Aorta (tissue), 5 donors: ENCODE measurements at places on chromosomes 7 and 10. TPM values are rescaled to one million over a fixed set of nuclear protein-coding genes. Genes with fewer than 3 reads are reported as not detected.
A peak's percentile ranks its signal among the peaks of the same experiment; 100 is the strongest.

DNA sequence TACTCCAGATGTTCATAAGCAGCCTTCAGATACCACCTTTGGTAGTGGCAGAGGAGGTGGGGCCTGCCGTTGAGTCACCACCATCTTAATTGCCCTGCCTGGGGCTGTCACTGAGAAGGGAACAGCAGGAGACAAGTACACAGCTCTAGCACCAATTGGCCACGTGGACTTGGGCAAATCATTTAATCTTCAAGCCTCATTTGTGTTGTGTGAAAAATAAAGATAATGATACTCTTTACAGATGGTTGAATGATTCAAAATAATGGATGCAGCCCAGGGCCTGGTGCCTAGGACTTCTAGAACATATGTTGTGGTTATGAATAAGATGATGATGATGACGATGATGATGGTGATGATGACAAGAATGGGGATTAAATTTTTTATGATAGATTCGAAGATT lies 111.9 kb upstream of the ADAM12 start:
- H3K27me3 ChIP-seq = no peaks in the 10 kb centered on the region
- H3K4me3 ChIP-seq = no peak overlapping the region
- H3K36me3 ChIP-seq = no peaks in the 10 kb centered on the region
- no peaks in the 10 kb centered on the region for H3K4me1 ChIP-seq
- H3K27ac ChIP-seq = no peak overlapping the region

The SYT15 gene
- total RNA-seq = 8.8 TPM

DNA sequence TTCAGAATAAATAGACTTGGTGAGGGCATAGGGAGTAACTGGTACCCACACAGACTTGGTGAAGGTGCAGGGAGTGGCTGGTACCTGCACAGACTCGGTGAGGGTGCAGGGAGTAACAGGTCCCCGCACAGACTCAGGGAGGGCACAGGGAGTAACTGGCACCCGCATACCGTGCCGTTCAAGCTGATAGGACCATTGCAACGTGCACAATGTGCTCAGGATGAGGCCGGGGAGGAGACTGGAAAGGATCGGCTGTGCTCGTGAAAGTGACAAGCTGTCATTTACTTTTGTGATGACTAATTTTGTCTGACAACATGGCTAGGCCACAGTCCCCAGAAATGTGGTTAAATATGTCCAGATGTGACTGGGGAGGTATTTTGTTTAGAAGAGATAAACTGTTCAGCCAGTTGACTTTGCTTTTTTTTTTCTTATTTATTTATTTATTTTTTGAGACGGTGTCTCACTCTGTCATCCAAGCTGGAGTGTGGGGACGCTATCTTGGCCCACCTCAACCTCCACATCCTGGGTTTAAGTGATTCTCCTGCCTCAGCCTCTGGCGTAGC lies 76.2 kb upstream of the NMT2 start:
- H3K4me3 ChIP-seq = no peak overlapping the region
- H3K4me1 ChIP-seq = no peaks in the 10 kb centered on the region
- no peak overlapping the region for H3K27ac ChIP-seq
- no peak for DNase-seq
- H3K36me3 ChIP-seq = no peaks in the 10 kb centered on the region

DNA sequence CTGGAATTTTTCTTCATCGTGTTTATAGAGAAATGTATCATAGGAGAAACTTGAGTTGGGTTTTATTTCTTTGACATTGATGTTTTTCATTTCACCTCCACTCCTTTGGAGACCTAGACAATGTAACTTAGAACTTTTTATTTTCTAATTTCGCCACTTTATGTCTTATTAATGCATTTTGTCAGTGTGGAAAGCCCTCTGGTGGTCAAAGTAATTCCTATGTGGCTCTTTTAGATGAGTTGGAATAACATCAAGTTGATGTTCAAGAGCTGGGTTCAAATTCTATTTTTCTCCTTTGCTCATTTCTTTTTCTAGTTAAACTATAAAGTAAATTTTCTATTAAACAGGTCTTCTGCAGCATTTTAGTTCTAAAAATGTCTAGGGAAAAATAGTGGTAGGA lies 478.6 kb downstream of the LRMDA start:
- H3K27me3 ChIP-seq = no peaks in the 10 kb centered on the region
- no peaks in the 10 kb centered on the region for H3K4me1 ChIP-seq
- no peaks in the 10 kb centered on the region for H3K36me3 ChIP-seq
- DNase-seq = no peak
- no peak overlapping the region for H3K4me3 ChIP-seq

DNA sequence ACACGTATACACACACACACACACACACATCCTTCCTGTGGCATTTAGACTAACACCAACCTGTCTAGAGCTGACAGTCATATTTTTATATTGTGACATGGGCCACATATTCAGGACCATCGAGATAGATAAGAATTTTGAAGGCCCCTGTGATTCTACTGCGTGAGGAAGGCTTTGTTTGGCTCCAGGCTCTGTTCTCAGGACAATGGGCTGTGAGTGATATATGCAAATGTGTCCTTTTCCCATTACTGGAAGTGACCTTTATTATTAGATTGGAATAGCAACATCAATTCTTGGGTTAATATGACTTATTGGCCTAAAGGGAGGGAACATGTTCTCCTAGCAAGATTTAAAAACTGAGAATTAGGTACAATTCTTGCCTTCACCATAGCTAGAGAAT lies 156.1 kb downstream of the SPAG6 start:
- H3K4me3 ChIP-seq = no peak overlapping the region
- no peak overlapping the region for H3K27ac ChIP-seq
- H3K36me3 ChIP-seq = no peaks in the 10 kb centered on the region
- no peaks in the 10 kb centered on the region for H3K4me1 ChIP-seq
- DNase-seq = no peak

DNA sequence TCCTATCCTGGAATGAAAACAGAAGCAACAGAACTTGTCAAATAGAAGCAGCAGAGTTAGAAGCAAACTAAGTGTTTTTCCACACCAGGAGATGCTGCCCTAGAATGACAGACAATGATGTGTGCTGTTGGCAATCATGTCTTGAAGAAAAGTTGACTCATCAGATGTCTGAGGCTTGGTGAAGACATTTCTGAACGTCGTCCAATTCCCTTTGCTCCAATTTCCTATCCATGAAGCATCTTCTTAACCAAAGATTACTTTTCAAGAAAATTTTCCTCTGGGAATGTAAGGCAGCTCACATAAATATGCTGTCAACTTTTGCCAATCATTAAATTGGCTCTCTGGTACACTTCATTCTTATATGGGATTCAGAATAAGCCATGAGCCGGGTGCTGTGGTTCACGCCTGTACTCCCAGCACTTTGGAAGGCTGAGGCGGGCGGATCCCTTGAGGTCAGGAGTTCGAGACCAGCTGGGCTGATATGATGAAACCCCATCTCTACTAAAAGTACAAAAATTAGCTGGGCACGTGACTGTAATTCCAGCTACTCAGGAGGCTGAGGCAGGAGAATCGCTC lies 34.6 kb downstream of the MALSU1 start:
- H3K4me1 ChIP-seq = peaks cover 3% of the 10 kb centered on the region
- no peak for DNase-seq
- H3K27ac ChIP-seq = no peak overlapping the region

DNA sequence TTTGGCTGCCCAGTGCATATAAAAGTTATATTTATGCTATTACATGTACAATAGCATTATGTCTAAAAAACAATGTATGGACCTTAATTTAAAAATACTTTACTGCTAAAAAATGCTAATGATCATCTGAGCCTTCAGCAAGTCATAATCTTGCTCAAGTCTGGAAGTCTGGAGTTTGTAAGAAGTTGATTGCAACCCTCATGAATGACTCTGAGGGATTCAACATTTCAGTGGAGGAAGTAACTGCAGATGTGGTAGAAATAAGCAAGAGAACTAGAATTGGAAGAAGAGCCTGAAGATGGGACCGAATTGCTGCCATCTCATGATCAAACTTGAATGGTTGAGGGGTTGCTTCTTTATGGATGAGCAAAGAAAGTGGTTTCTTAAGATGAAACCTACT lies 13.0 kb upstream of the ADAMTS14 start:
- H3K36me3 ChIP-seq = no peaks in the 10 kb centered on the region
- H3K27me3 ChIP-seq = no peaks in the 10 kb centered on the region
- H3K27ac ChIP-seq = no peak overlapping the region
- no peak for DNase-seq

The OR2A42 gene
- 1.3 TPM for total RNA-seq

GRCh38 chr10:114647545-114648138 lies 10.4 kb downstream of the ABLIM1 start:
- no peaks in the 10 kb centered on the region for H3K27me3 ChIP-seq
- no peaks in the 10 kb centered on the region for H3K36me3 ChIP-seq
- no peaks in the 10 kb centered on the region for H3K4me1 ChIP-seq
- H3K4me3 ChIP-seq = no peak overlapping the region
- no peak for DNase-seq
- H3K27ac ChIP-seq = no peak overlapping the region

The RNLS gene
- total RNA-seq = 6.1 TPM

GRCh38 chr7:17146621-17147020 lies 151.8 kb upstream of the AHR start:
- no peak overlapping the region for H3K27ac ChIP-seq
- no peaks in the 10 kb centered on the region for H3K36me3 ChIP-seq
- no peak overlapping the region for H3K4me3 ChIP-seq
- H3K27me3 ChIP-seq = no peaks in the 10 kb centered on the region

- no peaks in the 10 kb centered on the region for H3K36me3 ChIP-seq
- no peaks in the 10 kb centered on the region for H3K27me3 ChIP-seq
- no peaks in the 10 kb centered on the region for H3K4me1 ChIP-seq
- no peak overlapping the region for H3K27ac ChIP-seq
Observed at GRCh38 chr7:32461484-32461883, 28.7 kb downstream of the LSM5 start.

GRCh38 chr7:43870316-43870715 lies 999 bp upstream of the MRPS24 start:
- H3K27ac ChIP-seq = peak overlapping the region; percentile 55
- H3K27me3 ChIP-seq = no peaks in the 10 kb centered on the region
- no peaks in the 10 kb centered on the region for H3K36me3 ChIP-seq
- no peak overlapping the region for H3K4me3 ChIP-seq
- H3K4me1 ChIP-seq = no peaks in the 10 kb centered on the region

The MEST gene
- 23.0 TPM for total RNA-seq

GRCh38 chr7:80213814-80214213 lies 79.2 kb downstream of the GNAI1 start:
- no peak for DNase-seq
- H3K36me3 ChIP-seq = peaks cover 3% of the 10 kb centered on the region
- no peak overlapping the region for H3K27ac ChIP-seq
- H3K4me1 ChIP-seq = no peaks in the 10 kb centered on the region

GRCh38 chr7:130144312-130145171 lies 60.7 kb downstream of the TMEM209 start:
- no peaks in the 10 kb centered on the region for H3K36me3 ChIP-seq
- H3K27ac ChIP-seq = peak overlapping the region; percentile 28
- no peaks in the 10 kb centered on the region for H3K4me1 ChIP-seq
- DNase-seq = no peak

GRCh38 chr10:11663763-11664555 lies 52.5 kb upstream of the USP6NL start:
- no peaks in the 10 kb centered on the region for H3K27me3 ChIP-seq
- no peaks in the 10 kb centered on the region for H3K36me3 ChIP-seq
- no peaks in the 10 kb centered on the region for H3K4me1 ChIP-seq
- no peak overlapping the region for H3K27ac ChIP-seq

The SRGN gene
- total RNA-seq = 168 TPM

The SLC18A3 gene
- not detected for total RNA-seq

DNA sequence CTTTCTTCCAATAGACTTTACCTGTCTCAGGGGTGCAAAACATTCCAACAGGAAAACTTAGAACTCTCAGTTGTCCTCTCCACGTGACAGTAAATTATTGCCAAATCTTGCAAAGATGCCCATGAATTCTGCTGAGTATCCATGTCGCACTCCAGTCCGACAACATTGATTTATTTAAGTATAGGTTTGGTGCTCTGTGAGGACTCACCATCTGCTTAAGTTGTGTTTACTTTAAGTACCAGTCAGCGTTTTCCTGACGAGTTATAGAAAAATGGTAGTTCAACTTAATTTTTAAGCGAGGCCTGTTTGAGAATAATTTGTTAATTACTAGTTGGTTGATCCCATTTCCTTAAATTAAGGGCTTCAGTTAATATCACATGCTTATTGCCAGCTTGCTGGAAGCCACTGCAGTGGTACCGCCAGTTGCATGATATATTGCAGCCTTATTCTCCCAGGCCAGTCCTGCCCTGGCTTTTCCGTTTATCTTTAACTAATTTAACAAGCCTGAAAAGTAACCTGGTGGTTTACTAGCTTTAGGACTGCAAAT lies 27.8 kb downstream of the CREB5 start:
- H3K4me1 ChIP-seq = no peaks in the 10 kb centered on the region
- DNase-seq = no peak
- H3K27me3 ChIP-seq = no peaks in the 10 kb centered on the region

GRCh38 chr7:55481155-55481554 lies 91.1 kb downstream of the VOPP1 start:
- DNase-seq = no peak
- H3K36me3 ChIP-seq = no peaks in the 10 kb centered on the region
- H3K4me3 ChIP-seq = no peak overlapping the region
- no peaks in the 10 kb centered on the region for H3K27me3 ChIP-seq
- no peak overlapping the region for H3K27ac ChIP-seq
- H3K4me1 ChIP-seq = no peaks in the 10 kb centered on the region

- H3K27me3 ChIP-seq = no peaks in the 10 kb centered on the region
- no peak overlapping the region for H3K4me3 ChIP-seq
- no peak overlapping the region for H3K27ac ChIP-seq
- no peaks in the 10 kb centered on the region for H3K4me1 ChIP-seq
Observed at GRCh38 chr7:93018716-93019115, 99.1 kb downstream of the SAMD9 start.

The HOXA9 gene
- total RNA-seq = 5.8 TPM

- no peak overlapping the region for H3K27ac ChIP-seq
- DNase-seq = no peak
- H3K36me3 ChIP-seq = no peaks in the 10 kb centered on the region
- no peaks in the 10 kb centered on the region for H3K27me3 ChIP-seq
- H3K4me3 ChIP-seq = no peak overlapping the region
- H3K4me1 ChIP-seq = no peaks in the 10 kb centered on the region
Observed at GRCh38 chr7:110317541-110318265, 773.2 kb upstream of the LRRN3 start.

The MMD2 gene
- not detected for total RNA-seq

GRCh38 chr10:97356918-97357317 lies 22.4 kb upstream of the FRAT2 start:
- H3K4me3 ChIP-seq = no peak overlapping the region
- no peaks in the 10 kb centered on the region for H3K4me1 ChIP-seq
- H3K27ac ChIP-seq = no peak overlapping the region
- H3K36me3 ChIP-seq = peaks cover 3% of the 10 kb centered on the region
- no peaks in the 10 kb centered on the region for H3K27me3 ChIP-seq

DNA sequence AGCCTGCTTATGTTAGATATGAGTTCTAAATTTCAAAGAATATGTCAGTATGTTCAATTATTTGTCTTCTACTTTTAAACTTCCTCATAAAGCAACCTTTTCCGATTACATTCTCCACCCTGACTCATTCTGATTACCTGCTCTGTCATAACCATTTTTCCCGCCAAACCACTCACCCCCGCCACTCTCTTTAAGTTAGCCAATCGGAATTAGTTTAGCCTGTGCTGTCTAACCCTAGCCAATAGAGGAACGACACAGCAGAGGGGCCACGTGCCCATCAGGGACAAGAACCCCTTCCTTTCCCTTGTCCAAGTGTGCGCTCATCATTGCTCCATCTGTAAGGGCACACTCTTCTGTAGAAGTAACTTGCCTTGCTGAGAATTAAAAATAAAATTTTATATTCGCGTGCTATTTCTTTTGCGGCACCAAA lies 91.4 kb downstream of the CCDC71L start:
- no peak overlapping the region for H3K4me3 ChIP-seq
- H3K27ac ChIP-seq = no peak overlapping the region
- DNase-seq = no peak
- H3K4me1 ChIP-seq = no peaks in the 10 kb centered on the region
- no peaks in the 10 kb centered on the region for H3K27me3 ChIP-seq

The CTBP2 gene
- 85.7 TPM for total RNA-seq

- no peak overlapping the region for H3K4me3 ChIP-seq
- no peaks in the 10 kb centered on the region for H3K36me3 ChIP-seq
- no peaks in the 10 kb centered on the region for H3K4me1 ChIP-seq
- no peak overlapping the region for H3K27ac ChIP-seq
Observed at GRCh38 chr7:148334959-148335577, 255.5 kb upstream of the C7orf33 start.

The CPA4 gene
- 1.0 TPM for total RNA-seq
